Muscle of back (tissue), 13 donors: ENCODE measurements at places on chromosomes 7 and 10.

DNA sequence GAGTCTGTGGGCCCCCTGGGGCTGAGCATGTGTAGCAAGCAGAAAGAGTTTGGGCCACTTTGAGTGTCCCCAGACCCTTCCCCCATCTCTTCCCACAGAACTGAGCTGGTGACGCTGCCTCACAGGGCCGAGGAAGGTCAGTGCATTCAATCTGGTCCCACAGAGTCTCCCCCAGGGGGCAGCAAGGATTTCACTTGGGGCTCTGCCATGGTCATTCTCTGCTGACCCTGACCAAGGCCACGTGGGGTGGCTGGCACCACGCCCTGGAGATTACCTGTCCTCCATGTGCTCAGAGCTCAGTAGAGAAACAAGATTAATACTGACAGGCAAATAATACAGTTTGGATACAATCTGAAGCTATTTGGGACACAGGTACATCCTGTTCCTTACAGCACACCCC is 30.2 kb downstream of the ADRA2A start:
- DNase-seq = no peak

DNA sequence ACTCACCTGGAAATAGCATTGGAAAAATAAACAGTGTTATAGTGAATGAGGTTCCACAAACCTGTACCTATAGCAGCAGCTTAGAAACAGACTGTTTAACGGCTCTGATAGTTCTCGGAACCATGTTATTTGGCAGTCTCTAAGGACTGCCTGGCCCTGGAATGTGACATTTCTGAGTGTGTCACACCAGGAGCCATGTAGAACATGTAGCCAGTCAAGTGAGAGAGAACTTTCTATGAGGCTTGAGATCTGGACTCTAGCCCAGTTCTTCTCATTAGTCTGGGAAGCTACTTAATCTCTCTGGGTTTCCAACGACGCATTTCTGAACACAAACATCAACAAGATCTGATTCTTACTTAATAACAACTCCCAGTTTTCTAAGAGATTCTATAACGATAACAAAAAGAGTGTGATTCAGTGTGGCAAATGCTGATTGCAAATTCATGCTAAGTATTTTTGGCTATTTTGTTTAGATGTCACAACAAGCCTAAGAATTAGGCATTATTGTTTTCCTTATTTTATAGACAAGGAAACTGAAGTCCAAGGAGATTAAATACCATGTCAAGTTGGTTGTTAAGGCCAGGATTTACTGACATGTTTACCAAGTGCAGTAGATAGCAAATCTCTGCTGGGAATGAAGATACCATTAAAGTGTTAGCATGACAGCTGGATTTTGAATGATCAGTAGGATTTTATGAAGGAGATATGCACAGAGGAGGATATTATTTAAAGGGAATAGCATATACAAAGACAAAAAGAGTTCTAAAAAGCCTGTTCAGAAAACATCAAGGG is 47.2 kb downstream of the APBB1IP start:
- DNase-seq = no peak

DNA sequence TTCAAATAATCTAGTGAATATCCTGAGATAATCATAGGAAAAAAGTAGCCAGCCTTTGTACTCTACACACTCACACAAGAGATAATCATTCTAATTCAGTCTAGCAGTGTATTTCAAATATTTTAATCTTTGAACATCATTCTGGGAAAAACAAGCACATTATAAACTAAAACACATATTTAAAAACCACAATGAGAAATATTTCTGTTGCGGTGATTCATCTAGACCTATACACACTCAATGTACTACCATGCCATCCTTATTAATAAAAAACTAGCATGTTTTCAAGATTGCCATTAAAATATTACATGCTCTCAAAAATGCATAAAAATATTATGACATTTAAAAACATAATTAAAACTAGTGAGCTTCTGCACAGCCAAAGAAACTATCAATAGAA is 11.8 kb downstream of the COG5 start:
- no peak for DNase-seq

DNA sequence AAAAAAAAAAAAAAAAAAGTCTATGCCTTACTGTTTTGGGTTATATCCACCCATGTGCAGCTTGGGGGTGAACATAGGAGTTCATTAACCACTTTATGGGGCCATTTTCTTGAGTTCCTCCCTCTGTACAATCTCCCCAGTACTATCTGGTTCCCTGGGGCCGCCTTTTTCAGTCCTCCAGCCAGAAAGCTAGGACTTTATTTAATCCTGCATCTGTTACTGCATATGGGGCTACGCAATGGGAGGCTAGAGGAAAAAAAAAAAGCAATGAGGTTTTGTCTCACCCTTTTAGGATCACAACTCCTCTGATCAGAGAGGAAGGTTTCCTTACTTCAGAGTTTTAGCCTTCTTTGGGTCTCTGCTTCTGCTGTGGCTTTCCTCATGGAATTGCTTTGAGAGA is 51.0 kb downstream of the BTRC start:
- no peak for DNase-seq

DNA sequence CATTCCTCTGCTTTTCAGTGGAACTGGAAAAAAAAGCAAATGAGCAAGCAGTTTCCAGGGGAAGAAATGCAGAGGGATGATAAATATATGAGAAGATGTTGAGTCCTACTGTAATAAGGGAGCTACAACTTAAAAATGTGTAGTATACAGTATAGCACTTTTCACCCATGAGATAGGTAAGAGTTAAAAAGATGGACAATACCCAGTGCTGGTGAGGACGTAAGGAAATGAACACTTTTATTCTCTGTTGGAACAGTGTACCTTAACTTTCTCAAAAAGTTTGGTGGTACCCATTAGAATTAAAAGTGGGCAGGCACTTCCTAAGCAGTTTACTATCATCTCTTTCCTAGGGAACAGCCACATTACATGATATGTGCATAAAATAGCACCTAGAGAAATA is 2.7 kb upstream of the FAM170B start:
- no peak for DNase-seq
